AG09319 (cell line): ENCODE measurements at places on chromosomes 7 and 10.
A peak's percentile ranks its signal among the peaks of the same experiment; 100 is the strongest.

- no peak for DNase-seq
Observed at GRCh38 chr7:44486693-44487092, 3.8 kb downstream of the NUDCD3 start.

- DNase-seq: no peak
Observed at GRCh38 chr10:113068178-113068890, 118.3 kb downstream of the TCF7L2 start.

GRCh38 chr7:29236071-29236580, 41.6 kb downstream of the CHN2 start:
- DNase-seq: no peak

DNA sequence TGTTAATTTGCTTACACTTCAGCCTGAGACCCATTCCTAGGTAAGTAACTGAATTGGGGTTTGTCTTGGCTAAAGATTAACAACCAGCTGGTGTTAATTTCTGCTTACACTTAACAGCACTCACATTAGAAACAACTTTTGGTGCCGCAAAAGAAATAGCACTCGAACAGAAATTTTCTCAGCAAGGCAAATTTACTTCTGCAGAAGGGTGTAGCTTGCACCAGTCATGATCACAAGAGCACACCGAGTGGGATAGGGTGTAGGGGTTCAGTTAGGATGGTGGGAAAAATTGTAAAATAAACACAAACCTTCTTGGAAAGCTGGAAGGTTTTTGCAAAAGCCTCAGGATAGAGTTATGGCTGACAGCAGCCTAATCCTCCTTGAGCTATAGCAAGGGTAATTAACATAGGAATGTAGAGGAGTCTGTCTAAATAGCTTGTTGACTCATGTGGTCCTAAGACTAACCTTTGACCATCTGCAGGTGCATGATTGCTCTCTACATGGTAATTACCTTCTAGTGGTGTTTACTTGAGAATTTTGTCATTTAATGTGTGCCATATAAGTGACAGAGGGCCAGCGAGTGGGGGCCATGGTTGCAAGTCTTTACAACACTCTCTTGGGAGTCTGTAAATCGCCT, 67.8 kb upstream of the CDK13 start:
- no peak for DNase-seq

GRCh38 chr10:44281089-44281613, 103.7 kb downstream of the CXCL12 start:
- DNase-seq: no peak

DNA sequence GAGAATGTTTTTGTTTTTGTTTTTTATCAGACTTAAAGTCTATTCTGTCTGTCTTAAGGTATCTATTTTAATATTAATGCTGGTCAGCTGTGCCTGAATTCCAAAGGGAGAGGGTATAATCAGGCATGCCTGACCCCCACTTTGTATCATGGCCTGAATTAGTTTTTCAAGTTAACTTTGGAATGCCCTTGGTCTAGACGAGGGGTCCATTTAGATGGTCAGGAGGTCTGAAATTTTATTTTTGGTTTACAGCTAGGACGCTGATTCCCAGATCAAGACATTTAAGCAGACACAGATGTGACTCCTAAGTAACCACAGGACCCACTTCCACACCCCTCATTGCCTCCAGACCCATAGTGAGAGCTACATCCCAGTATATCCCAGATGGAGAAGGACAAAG, 189.5 kb downstream of the ARHGAP12 start:
- no peak for DNase-seq

DNA sequence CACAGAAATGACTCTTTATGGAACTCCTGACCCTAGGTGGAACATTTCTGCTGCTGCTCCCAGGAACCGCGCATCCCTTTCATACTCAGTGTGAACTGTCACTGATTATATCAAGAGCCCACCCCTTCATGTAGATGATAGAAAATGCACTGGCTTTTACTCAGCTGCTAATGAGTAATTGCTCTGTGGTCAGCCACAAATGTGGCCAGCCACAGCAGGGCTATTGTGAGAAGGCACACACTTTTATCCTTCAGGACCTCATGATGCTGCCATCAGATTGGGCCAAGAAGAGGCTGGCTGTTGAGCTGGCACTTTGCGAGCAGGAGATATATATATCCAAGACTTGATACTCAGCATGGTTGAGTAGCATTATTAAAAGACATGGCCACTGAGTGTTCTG, 124.7 kb downstream of the CFAP58 start:
- no peak for DNase-seq

- DNase-seq: no peak
Observed at GRCh38 chr7:92609921-92610518, 19.8 kb upstream of the FAM133B start.

GRCh38 chr10:87723500-87723899, 63.8 kb downstream of the PAPSS2 start:
- no peak for DNase-seq

GRCh38 chr7:24817339-24817738, 60.1 kb upstream of the GSDME start:
- DNase-seq: no peak

DNA sequence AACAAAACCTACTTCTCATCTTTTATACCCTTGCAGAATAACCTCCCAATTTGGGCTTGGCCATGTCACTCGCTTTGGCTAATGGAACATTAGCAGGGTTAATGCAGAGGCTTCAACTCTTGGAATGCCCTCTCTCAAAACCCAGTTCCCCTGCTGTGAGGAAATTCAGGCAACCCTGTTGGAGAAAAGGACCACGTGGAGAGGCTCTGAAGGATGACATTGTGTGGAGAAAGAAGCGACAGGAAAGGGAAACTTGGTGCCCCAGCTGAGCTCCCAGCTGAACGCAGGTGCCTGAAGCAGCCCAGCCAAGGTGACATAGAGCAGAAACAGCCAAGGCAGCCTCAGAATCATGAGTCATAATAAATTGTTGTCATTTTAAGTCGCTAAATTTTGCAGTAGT, 214.2 kb upstream of the GHITM start:
- no peak for DNase-seq

DNA sequence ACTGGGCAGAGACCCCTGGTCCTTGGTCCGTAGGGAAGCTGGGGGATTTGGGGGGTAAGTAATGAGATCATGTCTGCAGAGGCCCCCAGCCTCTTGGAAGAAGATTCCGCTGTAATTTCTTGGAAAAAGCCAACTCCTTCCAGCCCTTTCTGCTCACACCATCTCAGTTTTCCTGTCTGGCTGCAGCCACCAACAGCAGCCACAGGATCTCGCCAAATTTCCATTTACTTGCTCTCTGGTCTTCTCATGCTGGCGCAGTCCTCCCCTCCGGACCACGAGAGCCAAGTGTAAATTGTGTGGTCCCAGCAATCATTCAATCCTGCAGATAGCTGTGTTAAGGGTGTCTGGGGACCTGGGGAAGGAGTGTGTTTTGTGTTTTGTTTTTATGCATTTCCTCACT, 49.6 kb downstream of the ASB13 start:
- DNase-seq: no peak

DNA sequence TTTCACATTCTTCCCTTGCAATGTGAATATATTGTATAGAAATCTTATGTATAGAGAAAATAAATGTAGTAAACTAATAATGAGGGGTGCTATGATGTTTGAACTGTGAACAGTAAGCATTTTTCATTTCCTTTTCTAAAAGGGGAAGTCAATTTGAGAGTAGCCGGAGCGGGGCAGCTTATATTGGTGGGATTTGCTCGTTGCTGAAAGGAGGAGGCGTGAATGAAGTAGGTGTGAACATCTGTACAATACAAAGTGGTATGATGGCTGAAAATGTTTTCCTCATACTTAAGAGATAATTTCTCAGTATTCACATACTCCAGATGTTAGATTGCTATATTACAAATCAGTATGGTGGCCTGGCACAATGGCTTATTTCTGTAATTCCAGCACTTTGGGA, 87.1 kb downstream of the SRI start:
- DNase-seq: no peak

DNA sequence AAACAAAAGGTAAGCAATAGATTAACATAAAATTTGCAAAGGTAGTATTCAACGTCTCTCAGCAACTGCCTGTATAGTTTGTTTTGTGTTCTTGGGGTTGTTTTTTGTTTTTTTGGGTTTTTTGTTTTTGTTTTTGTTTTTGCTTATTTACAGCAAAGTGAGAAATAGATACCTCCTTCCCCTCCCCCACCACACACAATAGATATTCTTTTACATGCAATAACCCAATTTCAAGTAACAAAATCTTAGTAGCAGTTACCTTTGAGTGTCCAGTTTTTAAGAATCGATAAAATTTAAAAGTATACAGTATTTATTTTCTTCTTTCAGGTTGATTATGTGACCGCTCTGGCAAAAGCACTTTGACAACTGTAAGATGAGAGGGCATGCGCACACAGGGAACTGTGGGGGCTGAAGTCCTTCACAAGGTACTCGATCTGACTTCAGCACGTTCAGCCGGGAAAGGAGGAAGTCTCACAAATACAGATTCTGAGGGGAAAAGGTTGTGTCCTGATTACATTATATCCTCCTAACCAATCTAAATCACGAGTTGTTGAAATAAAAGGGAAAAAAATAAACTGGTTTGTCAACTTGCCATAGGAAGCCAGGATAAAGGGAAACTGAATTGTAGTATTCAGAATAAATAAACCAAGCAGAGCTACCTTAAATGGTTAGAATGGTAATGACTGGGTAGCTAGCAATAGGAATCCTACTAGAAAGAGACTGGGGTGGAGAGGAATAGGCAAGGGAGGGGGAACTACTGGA, 47.8 kb downstream of the CPEB3 start:
- DNase-seq: no peak

- DNase-seq: peak; percentile 49
Observed at GRCh38 chr7:140165422-140165821, 11.4 kb downstream of the KDM7A start.
